ENCODE measurements at places on chromosomes 2 and 18.

- no peak for DNase-seq
Observed at GRCh38 chr2:145687442-145688134, 1167.7 kb upstream of the ZEB2 start.

DNA sequence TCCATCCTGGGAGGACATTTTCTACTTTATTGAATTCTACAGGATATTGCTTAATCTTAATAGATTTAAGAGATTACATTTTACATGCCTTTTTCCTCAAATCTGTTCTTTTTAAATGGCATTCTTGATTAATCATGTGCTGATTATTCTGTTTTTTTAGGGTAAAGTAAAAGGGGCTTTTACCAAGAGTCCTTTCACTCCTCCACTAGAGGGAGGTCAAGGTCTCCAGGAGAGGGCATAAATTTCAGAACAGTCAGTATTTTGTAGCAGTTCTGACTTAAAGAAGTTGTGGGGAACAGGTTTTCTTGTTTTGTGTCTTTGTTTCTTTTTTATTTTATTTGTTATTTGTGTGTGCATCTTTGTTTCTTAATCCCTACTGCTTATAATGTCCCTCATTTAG lies 25.4 kb downstream of the WDR75 start:
- no peak for DNase-seq

DNA sequence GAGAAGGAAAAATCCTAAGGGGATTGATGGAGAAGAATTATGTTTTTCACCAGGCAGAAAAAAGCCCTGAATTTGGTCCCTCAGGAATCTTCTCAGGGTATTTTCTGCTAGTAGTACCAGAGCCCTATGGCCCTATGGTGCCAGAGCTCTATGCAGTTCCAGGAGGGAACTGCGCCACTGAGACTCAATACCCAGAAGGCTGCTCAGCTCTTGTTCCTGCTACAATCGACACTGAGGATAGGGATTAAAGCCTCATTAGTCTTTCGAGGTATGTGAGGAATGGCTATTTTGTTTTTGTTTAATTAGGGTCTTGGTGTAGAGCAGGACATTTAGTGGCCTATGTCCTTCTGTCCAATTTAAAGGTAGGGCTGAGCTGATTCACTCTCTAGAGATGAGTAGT lies 21.7 kb upstream of the PPP3R1 start:
- DNase-seq = no peak

DNA sequence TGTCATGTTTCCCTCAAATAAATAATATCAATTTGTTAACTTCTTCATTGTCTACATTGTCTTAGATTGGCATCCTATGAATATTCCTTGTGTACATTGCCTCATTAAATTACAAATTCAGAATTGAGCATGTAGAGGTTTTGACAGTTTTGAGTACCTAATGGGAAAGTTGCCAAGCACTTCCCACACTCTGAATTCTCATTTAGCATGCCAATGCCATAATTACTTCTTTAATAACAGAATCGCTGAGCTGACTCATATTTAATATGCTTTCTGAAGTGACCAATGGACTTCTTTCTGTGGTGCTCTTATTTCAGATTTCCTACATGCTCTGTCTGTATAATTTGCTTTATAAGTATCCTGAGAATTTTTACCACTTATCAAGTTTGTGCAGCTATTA lies 114.4 kb upstream of the NOL4 start:
- no peak for DNase-seq

DNA sequence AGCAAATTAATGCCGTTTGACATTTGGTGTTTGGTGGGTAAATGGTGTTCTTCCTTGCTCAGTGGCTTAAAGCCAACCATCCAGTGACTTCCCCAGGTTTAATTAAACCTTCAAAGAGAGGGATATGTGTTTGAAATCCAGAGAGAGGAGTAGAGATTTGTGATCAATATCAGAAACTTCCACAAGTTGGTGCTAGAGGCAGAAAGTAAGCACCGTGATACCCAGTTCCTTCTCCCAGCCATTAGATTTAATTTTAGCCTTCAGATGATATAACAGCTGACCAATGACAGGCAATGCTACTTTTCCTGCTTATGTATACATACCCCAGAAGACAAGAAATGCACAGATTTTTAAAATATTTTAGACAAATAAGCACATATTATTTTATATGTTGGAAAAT lies 398.5 kb downstream of the CDH2 start:
- no peak for DNase-seq

DNA sequence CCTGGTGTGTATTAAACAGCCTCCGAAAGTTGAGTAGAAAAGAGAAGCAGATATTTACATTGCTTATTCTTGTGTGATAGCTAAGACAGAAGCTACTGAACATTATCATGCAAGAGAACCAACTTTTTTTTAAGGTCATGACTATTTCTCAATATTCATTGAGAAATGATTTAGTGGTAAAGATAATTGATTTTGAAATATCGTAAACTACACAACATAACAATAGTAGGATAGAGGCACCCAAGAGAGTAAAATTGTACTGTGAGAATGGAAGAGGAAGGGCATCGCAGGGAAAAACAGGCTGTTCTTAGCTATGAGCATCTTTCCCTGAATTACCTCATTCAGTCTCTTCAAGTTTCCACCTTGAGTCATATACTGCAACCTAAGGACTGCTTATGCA lies 25.2 kb downstream of the HRH4 start:
- DNase-seq = no peak

DNA sequence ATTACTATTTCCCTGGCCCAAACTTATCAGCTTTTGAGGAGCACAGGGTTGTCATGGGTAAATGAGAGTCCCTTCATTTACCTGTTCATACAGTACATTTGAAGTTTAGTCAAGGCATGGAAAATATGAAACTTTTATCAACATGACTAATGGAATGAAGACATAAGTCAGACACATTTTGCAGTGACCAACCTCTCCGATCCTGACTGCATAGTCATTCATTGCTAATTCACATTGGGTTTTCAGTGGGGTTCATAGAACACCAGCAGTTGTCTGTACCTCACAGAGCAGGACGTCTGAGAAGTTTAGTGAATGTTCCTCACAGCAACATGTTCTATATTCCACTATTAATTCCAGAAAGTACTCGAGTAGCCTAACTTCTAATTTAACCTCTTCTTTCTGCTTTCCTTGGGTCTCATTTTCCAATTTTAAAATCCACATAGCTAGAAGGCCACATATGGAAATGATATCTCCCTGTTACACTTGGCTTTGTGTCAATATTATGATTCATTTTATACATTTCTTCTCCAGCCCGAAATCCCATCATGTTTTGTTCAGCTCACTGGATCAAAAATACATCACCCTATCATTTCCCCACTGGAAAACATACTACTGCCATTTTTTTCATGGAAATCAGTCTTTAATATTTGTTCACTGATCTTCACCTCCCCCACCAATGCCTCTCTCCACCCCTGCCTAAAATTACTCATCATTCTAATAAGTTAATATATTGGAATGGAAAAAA lies 65.9 kb downstream of the CDH20 start:
- no peak for DNase-seq

DNA sequence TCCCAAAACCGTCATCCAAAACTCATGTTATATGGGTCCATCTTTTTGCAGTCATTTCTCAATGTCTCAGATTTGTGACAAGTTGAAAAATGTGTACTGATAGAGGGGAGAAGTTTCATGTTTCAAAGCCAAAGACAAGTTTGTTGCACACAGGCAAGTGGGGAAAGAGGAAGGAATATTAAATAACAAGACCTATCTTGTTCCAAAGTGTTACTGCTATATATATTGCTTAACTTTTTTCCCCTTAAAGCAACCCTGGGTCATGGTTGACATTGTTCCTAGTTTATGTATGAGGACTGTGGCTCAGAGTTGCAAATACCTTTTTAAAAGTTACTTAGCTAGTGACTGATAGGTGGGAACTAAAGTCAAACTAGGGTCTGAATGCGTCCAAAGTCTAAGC lies 1.7 kb downstream of the ITGA4 start:
- no peak for DNase-seq

- no peak for DNase-seq
Observed at GRCh38 chr2:238653431-238654109, 194.3 kb upstream of the TWIST2 start.

GRCh38 chr18:69885355-69885754 lies 62.3 kb downstream of the CD226 start:
- no peak for DNase-seq

- DNase-seq = no peak
Observed at GRCh38 chr2:24054366-24055010, 4.9 kb downstream of the FKBP1B start.

GRCh38 chr2:113854970-113855740 lies 34.7 kb upstream of the ACTR3 start:
- DNase-seq = no peak

- DNase-seq = no peak
Observed at GRCh38 chr18:77597726-77598125, 348.1 kb downstream of the GALR1 start.

DNA sequence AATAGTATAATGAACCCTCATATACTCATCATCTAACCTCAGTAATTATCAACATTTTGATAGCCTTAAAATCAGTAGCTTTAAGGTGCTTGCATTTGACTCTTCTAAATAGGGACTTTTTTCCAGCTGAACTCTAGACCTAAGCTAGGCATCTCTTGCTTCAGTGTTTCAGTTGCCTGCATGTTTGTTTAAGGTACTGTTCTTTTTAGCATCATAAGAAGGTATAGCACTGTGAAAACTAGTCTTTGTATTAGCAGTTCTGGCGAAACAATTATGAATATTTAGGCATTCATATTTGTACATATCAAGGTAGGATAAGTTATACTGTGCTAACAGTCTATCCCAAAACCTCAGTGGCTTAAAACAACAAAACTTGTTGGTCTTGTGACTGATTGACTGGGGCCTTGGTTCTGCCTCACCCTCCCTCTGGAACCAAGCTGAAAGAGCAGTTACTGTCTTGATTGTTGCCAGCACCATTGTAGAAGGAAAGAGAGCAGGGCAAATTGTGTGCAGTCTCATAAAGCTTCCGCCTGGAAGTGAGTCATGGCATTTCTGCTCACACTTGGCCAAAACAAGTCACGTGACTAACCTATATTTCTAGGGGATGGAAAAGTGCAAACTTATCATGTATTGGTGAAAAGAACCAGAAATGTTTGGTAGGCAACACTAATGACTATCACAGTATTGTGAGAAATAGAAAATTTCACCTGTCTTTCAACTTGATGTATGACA lies 24.3 kb downstream of the GALNT1 start:
- no peak for DNase-seq

DNA sequence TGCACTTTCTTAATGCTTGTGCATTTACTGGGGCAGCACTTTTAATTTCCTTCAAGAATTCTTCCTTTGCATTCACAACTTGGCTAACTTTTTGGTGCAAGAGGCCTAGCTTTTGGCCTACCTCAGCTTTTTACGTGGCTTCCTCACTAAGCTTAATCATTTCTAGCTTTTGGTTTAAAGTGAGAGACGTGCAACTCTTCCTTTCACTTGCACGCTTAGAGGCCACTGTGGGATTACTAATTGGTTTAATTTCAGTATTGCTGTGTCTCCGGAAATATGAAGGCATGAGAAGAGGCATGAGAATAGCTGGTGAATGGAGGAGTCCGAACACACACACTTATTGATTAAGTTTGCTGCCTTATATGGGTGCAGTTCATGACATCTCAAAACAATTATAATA lies 354.1 kb downstream of the DLGAP1 start:
- DNase-seq = no peak

- no peak for DNase-seq
Observed at GRCh38 chr2:96856776-96857666, 795 bp downstream of the ANKRD39 start.

DNA sequence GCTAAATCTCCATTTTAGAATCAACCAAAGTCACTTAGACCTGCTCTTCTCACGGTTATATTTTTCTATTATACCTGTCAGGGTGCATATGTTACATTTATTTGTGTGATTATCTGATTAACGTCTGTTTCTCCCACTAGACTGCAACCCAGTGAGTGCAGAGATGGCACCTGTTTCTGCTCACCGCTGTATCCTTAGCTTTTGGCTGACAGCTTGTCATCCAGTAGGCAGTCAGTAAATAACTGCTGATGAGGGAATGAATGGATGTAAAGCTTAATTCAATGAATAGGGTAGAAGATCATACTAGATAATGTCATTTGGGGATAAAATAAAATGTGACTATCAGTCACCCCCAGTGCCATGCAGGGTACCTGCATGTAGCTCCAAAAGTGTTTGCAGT lies 6.9 kb upstream of the CHRNA1 start:
- DNase-seq = no peak

DNA sequence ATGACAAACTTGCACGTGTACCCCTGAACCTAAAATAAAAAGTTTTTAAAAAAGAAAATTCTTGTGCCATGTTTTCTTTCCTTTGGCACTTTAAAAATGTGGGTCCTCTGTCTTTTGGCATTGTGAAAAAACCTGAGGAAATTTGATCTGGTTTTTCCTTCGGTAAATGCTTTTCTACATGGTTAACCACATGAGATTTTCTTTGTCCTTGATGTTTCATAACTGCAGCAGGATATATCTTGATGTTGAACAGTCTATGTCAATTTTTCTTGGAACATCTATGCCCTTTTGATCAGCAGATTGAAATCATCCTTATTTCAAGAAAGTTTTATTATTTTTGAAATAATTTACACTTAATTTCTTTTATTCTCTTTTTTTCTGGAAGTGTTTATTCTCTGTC lies 109.1 kb downstream of the TMEM17 start:
- no peak for DNase-seq

GRCh38 chr2:120288016-120288373 lies 35.3 kb downstream of the RALB start:
- DNase-seq = no peak

- no peak for DNase-seq
Observed at GRCh38 chr2:8661736-8662135, 20.1 kb upstream of the ID2 start.

GRCh38 chr2:168700615-168701245 lies 101.7 kb upstream of the NOSTRIN start:
- DNase-seq = no peak

DNA sequence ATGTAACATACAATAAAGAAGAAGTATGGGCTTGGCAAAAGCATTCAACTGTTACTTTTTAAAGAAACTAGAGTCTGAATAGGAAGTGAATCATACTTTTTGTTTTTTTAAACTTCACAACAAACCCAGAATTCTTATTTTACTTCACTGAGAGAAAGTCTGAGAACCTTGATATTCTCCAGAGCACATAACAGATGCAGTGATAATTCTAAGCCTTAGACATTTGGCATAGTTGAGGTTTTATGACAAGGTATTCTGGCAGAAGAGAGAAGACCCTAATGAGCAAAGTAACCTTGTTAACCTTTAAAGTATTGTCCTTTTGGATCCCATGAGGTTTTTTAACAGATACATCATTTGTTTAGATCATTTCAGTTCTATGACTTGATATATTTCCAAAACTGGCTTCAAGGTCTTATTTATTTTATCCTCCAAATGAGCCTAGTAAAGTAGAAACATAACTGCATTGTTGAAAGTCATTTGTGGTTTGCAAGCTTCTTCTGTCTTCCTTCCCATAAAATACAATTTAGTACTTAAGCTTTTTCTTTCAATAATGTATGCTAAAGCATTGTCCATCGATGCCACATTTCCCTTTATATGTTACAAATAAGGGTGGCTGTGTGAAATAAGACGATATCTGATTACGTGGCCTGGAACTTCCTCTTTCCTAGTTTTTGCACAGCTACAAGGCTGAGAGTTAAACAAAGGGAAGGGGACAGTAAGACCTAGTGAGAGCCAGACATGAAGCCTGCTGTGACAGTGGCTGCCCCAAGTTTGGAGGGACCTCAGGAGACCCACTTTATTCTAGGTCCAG lies 86.1 kb upstream of the ITPRID2 start:
- DNase-seq = no peak

GRCh38 chr2:144357623-144358373 lies 162.1 kb downstream of the ZEB2 start:
- DNase-seq = no peak
